T-helper 2 cell treated with Interferon-gamma antibody and Interleukin-4, amounts not matched to agents 5 μg/mL and 100 μg/mL, for 36 hours (primary cell): ENCODE measurements at places on chromosomes 1 and 21.

- DNase-seq, result no peak
Observed at GRCh38 chr1:41902159-41902577, 16.6 kb downstream of the HIVEP3 start.

- no peak for DNase-seq
Observed at GRCh38 chr1:180623579-180624347, 8.1 kb upstream of the XPR1 start.

- DNase-seq, result no peak
Observed at GRCh38 chr1:92461364-92462097, 25.2 kb downstream of the GFI1 start.

DNA sequence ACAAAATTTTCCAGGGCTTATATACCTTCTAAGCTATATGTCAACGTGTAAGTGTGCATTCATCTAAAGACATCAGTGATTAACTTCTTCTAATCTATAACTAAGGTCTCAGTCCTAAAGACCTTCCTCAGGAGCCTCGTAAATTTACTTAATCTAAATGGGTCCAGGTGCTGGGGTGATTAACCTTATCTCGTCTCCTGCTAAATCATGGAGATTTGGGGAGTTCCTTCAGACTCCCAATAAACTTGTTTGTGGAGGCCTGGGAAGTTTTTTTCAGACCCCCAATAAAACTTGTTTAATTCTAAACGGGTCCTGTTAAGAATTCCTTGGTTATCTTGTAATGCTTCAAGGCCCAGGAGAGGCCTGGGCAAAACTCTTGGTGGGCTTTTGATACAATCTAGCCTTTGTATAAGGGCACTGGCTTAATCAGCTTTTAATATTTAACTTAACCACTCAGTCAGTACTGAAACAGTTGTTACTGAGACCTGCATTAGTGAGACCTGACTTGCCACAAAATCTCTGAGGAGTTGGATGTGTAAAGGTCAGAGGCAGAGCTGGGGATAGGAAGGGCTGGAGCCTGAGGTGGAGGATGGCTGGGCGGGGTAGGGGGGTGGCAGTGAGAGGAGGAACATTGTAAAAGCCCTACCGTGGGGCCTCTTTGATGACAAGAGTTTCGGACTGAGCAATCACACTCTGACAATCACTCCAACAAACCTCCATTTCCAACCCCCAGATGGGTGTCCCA is 6.2 kb upstream of the HMGCS2 start:
- DNase-seq, result no peak

- DNase-seq, result no peak
Observed at GRCh38 chr21:25528515-25528914, 78.8 kb downstream of the MRPL39 start.

GRCh38 chr1:177487481-177487880 is 316.7 kb downstream of the BRINP2 start:
- no peak for DNase-seq

- no peak for DNase-seq
Observed at GRCh38 chr1:17441265-17441992, 2.0 kb upstream of the RCC2 start.

- no peak for DNase-seq
Observed at GRCh38 chr1:36532810-36533401, 50.2 kb upstream of the CSF3R start.

GRCh38 chr1:46455951-46456350 is 33.7 kb upstream of the DMBX1 start:
- no peak for DNase-seq

GRCh38 chr1:228228601-228229074 is 20.8 kb downstream of the OBSCN start:
- no peak for DNase-seq

DNA sequence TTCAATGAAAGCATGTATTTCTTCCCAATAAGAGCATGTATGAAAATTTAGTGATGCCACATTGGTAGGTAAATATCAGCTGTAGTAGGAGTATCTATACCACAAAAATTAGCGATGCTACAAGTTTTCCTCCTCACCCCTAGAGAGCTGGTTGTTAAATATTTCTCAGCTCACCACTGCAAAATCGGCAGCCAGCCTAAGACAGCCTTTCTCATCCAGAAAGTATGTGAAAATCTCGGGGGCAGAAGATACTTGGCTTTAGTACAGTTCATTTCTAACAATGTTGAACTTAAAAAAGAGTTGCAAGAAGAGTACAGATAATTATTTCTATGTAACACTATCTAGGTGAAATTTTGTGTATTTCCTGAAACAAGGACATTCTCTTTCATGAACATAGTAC is 235.4 kb downstream of the TPR start:
- no peak for DNase-seq

DNA sequence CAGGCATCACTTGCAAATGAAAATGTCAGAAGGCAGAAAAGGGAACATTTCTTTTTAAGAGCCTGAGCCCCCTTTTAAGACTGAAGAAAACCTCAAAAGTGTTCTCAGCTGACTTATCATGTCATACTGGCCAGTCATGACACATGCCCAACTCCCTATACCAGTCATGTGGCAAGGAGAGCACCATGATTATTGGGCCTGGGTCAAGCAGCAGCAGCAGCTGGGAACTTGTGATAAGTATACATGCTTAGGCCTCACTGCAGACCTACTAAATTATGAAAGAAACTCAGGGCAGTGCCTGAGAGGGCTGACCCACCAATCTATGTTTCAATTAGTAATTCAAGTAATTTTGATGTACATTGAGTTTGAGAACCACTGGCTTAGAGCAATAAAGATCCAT is 8.6 kb downstream of the RO60 start:
- no peak for DNase-seq

DNA sequence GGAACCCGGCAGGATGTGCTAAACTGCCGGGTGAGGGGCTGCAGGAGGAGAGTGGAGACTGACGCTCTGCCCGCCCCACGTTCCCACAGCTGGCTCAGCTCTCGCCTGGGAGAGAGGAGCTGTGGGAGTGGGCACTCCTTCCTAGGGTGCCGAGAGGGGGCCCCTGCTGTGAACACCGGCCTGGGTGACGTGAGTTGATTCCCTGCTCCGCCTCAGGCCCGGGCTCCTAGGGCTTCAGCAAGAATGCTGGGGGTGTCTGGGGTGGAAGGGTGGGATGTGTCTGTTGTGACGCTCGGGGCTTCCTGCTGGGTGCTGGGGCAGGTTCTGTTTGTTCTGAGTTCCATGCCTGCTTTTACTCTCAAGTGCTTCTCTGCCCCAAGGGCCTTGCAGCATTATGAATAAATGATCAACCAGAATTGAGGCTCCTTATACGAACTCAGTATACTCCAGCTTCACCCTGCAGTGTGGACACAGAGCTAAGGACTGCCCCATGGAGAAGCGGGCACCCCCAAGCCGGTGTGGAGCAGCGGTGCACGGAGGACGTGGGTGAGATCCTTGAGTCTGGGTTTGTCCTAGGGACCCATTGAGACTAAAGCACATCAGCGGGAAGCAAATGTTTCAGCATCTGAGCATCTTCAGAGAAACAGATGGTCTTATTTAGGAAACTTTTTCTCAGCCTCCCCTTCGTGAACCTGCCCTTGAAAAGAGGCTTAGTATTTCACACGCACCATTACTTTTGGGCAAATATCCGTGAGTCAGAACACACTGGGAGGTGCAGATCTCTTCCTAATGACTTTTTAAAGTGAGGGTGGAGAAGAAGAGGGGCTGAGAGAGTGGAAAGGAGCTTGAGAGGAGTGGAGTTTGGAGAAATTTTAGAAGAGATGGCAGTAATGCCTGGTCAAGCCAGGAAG is 41.7 kb downstream of the SYT6 start:
- no peak for DNase-seq

- no peak for DNase-seq
Observed at GRCh38 chr1:221886743-221887414, 145.0 kb upstream of the DUSP10 start.

DNA sequence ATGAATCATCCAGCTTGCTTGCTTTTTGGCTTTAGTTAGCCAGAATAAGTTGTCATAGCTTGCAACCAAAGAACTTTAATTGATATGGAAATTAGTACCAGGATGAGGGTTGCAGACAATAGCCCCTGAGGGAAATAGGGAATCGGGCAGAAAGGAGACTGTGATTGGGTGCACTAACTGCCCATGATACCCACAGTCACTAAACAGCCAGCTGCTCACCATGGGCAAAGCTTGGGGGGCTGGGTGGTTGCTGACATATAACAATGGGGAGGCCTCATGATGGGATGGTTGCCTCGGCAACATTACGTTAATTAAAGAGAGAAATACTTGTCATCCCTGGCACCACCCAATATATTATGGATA is 17.8 kb upstream of the PLA2G2E start:
- no peak for DNase-seq

- DNase-seq, result no peak
Observed at GRCh38 chr1:208111646-208112190, 132.5 kb downstream of the PLXNA2 start.

- DNase-seq, result no peak
Observed at GRCh38 chr1:104387716-104388508, 638.2 kb downstream of the AMY1C start.

- no peak for DNase-seq
Observed at GRCh38 chr1:196399713-196400112, 208.5 kb downstream of the KCNT2 start.

DNA sequence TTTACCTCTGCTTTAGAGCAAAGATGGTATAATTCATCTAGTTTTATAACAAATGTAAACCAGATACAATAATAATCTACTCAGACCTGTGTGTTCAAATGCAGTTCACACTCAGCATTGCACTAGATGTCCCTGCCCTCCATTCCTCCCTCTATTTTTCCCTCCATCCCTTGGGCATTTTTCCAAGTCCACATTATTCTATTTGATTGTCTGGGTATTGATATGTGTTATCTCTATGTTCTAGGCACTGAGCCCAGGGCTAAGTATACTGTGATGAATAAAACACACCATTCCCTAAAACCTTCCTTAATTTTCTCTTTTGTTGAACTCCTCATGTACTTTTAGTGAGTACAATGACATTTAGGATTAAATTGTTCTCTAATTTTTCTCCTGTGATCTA is 66.2 kb upstream of the HMCN1 start:
- DNase-seq, result no peak

- DNase-seq, result no peak
Observed at GRCh38 chr21:41437729-41438128, 11.7 kb downstream of the MX1 start.
